ENCODE measurements at places on chromosomes 6 and 20. TPM values are rescaled to one million over a fixed set of nuclear protein-coding genes. Genes with fewer than 3 reads are reported as not detected.

DNA sequence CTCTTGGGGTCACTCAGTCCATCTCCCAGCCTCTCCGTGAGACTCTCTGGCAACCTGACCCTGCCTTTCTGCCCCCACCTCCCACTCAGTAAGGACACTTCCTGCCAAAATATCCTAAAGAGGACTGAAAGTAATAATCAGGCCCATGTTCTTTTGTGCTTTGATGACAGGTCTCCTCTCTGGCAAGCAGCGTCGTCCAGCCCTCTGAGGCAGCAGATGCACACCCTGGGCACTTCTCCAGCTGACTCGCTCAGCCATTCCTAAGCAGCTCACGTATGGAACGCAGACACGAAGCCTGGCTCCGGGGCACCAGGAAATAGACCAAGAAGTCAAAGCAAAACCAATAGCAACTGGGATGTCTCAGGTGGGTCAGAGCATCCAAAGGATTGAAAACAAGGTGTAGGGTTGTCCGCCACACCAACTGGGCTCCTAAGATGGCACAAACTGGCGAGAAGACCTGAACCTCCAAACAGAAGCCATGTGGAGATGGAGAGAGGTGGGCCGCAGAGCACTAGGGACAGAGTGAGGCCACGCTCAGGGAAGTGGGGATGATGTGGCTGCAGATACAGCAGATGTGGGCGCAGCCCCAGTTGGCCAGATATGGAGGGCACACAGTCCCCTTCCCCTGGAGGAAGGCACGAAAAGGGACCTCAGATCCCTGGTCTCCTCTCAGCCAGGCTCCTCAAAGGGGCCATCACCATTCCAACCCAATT is 99.3 kb downstream of the PRND start:
- peaks cover 30% of the 10 kb centered on the region for H3K4me1 ChIP-seq
- peak overlapping the region; percentile 85 for H3K4me3 ChIP-seq
- H3K27me3 ChIP-seq, result no peaks in the 10 kb centered on the region
- no peak for DNase-seq

DNA sequence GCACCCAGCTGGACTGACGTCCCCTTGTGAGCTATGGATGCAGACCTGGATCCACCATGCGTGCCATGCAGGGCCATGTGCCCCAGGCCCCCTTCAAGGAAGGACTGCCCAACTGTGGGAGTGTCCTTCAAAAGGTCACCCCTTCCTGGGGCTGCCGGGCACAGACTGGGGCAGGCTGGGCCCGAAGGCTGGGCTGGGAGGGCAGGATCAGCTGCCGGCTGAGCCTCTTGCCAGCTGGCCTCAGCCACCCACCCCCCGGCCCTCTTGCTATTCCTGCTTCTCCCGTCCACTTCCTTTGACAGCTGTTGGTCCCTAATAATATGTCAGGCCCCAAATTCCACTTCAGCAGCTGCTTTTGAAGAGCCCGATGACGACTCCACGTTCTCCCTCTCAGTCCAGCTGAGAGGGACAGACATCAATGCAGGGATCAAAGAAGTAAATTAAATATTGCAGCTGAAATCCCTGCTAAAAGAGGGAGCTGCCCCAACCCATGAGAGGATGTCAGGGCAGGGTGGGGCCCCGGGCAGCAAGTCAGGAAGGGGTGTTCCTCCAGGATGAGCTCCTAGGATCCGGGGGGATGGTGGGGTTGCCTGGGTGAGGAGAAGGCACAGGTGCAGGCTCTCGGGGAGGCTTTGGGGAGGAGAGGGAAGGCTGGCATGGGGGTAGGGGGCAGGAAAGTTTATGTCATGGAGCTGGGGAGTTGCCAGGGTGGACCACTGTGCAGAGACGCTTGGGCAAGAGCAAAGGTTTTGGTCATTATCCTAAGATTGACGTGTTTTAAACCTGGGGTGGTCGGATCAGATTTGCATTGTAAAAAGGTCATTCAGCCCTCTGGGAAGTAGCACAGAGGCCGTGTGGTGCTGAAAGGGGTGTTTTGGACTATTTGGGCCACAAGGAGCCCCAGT is 185.0 kb downstream of the ANKRD60 start:
- H3K4me1 ChIP-seq, result peaks cover 30% of the 10 kb centered on the region
- no peak overlapping the region for H3K4me3 ChIP-seq
- DNase-seq, result no peak
- peaks cover 20% of the 10 kb centered on the region for H3K27me3 ChIP-seq

GRCh38 chr20:31564284-31564683 is 40.8 kb upstream of the ID1 start:
- peaks cover 3% of the 10 kb centered on the region for H3K27me3 ChIP-seq
- no peak overlapping the region for H3K27ac ChIP-seq
- peaks cover 10% of the 10 kb centered on the region for H3K36me3 ChIP-seq
- no peak overlapping the region for H3K4me3 ChIP-seq

GRCh38 chr6:87171938-87172633 is 16.7 kb downstream of the ZNF292 start:
- H3K27me3 ChIP-seq, result no peaks in the 10 kb centered on the region
- peak overlapping the region; percentile 8 for H3K27ac ChIP-seq
- H3K4me1 ChIP-seq, result peaks cover 33% of the 10 kb centered on the region
- DNase-seq, result no peak
- H3K36me3 ChIP-seq, result peaks cover 10% of the 10 kb centered on the region

GPR63 gene
- total RNA-seq, result 6.0 TPM

- DNase-seq, result no peak
- no peaks in the 10 kb centered on the region for H3K27me3 ChIP-seq
- peaks cover 7% of the 10 kb centered on the region for H3K4me1 ChIP-seq
- H3K4me3 ChIP-seq, result no peak overlapping the region
- H3K36me3 ChIP-seq, result peaks cover 5% of the 10 kb centered on the region
- no peak overlapping the region for H3K27ac ChIP-seq
These were observed 65.8 kb downstream of the BTBD9 start for GRCh38 chr6:38573801-38574395.

GRCh38 chr20:34155836-34156235 is 43.8 kb upstream of the EIF2S2 start:
- H3K27me3 ChIP-seq, result peaks cover 19% of the 10 kb centered on the region
- H3K27ac ChIP-seq, result no peak overlapping the region
- no peaks in the 10 kb centered on the region for H3K36me3 ChIP-seq
- no peaks in the 10 kb centered on the region for H3K4me1 ChIP-seq
- DNase-seq, result no peak

DNA sequence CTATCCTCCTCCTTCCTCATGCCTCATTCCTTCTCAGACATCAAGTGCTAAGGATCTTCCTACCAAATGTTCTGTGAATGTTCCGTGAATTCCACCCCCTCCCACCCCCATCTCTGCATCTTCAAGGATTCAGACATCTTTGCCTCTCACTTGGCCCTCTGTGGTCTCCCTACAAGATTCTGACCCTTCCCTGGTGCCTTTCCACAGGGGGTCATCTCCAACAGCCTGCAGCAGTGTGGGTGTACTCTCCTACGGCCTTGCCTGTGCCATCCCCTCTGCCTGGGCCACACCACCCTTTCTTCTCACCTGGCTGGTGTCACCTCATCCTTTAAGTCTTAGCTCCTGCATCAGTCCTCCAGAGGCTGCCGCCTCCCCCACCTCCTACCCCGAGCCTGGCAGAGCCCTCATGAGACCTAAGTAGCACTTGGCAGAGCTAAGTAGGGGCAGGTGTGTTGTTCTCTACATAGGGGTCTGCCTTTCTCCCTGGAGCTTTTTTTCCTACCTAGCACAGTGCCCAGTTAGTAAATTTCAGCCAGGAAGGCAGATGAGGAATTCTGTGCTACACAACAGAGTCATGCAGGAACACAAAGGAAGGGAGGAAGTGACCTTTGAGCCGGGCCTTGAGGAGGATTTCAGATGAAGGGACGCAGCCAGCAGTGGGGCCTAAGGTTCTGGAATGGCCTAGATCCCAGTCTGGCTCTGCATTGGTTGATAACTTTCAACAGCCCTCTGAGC is 43.1 kb downstream of the TM9SF4 start:
- peak overlapping the region; percentile 32 for H3K27ac ChIP-seq
- H3K4me3 ChIP-seq, result no peak overlapping the region
- no peaks in the 10 kb centered on the region for H3K27me3 ChIP-seq
- H3K4me1 ChIP-seq, result no peaks in the 10 kb centered on the region
- peaks cover 10% of the 10 kb centered on the region for H3K36me3 ChIP-seq

GRCh38 chr6:3282476-3283236 is 23.9 kb downstream of the PSMG4 start:
- DNase-seq, result no peak
- peak overlapping the region; percentile 18 for H3K4me3 ChIP-seq
- peaks cover 7% of the 10 kb centered on the region for H3K36me3 ChIP-seq

OR2J3 gene
- not detected for total RNA-seq

GRCh38 chr6:169320013-169320412 is 66.4 kb upstream of the THBS2 start:
- no peak for DNase-seq
- H3K36me3 ChIP-seq, result no peaks in the 10 kb centered on the region
- H3K27me3 ChIP-seq, result no peaks in the 10 kb centered on the region
- H3K4me3 ChIP-seq, result no peak overlapping the region

- no peaks in the 10 kb centered on the region for H3K27me3 ChIP-seq
- H3K36me3 ChIP-seq, result no peaks in the 10 kb centered on the region
- H3K27ac ChIP-seq, result no peak overlapping the region
- no peak for DNase-seq
- no peak overlapping the region for H3K4me3 ChIP-seq
These were observed 355.4 kb downstream of the CDC5L start for GRCh38 chr6:44742828-44743372.

GRCh38 chr6:71258078-71258866 is 30.3 kb upstream of the OGFRL1 start:
- H3K36me3 ChIP-seq, result no peaks in the 10 kb centered on the region
- H3K4me3 ChIP-seq, result no peak overlapping the region
- peak overlapping the region; percentile 51 for H3K27ac ChIP-seq
- peaks cover 21% of the 10 kb centered on the region for H3K4me1 ChIP-seq
- H3K27me3 ChIP-seq, result no peaks in the 10 kb centered on the region

DNA sequence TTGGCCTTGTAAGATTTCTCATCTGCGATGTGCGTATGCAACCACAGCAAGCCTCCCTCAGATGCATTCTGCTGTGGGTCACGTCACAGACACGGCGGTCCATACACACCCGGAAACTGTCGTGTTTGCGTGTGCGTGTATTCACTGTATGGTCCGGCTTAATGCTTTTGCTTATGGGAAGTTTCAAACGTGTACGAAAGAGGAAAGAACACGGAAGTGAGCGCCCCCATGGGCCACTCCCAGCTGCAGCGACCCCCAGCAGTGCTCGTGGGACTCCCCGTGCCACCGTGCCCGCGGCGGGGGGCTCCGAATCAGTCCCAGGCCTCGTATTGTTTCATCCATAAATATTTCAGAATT is 10.2 kb downstream of the DLL1 start:
- peaks cover 2% of the 10 kb centered on the region for H3K36me3 ChIP-seq
- H3K27ac ChIP-seq, result no peak overlapping the region
- no peak overlapping the region for H3K4me3 ChIP-seq

SNAP25 gene
- total RNA-seq, result 9.2 TPM

- no peak overlapping the region for H3K27ac ChIP-seq
- peaks cover 2% of the 10 kb centered on the region for H3K36me3 ChIP-seq
- no peaks in the 10 kb centered on the region for H3K27me3 ChIP-seq
These were observed 12.2 kb downstream of the TNFAIP3 start for GRCh38 chr6:137879299-137879698.

GRCh38 chr20:16898433-16898832 is 150.3 kb downstream of the OTOR start:
- H3K4me3 ChIP-seq, result no peak overlapping the region
- H3K36me3 ChIP-seq, result no peaks in the 10 kb centered on the region
- no peaks in the 10 kb centered on the region for H3K27me3 ChIP-seq
- H3K27ac ChIP-seq, result no peak overlapping the region
- no peaks in the 10 kb centered on the region for H3K4me1 ChIP-seq

NKAIN4 gene
- total RNA-seq, result 44.0 TPM

DNA sequence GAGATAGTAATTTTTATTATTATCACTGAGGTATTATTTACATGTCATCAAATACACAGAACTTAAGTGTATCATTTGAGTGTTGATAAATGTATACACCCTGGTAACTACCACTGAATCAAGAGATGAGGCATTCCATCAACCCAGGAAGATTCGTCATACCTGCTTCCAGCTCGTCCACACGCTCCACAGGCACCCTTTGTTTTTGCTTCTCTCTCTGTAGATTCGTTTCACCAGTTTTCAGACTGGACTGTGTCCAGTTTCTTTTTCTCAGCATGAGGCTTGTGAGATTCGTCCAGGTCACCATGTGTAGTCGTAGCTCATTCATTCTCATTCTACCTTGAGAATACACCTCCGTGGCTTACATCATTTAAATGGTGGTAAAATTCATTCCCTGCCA is 64.5 kb downstream of the BFSP1 start:
- H3K4me1 ChIP-seq, result no peaks in the 10 kb centered on the region
- H3K4me3 ChIP-seq, result no peak overlapping the region
- no peaks in the 10 kb centered on the region for H3K36me3 ChIP-seq

DNA sequence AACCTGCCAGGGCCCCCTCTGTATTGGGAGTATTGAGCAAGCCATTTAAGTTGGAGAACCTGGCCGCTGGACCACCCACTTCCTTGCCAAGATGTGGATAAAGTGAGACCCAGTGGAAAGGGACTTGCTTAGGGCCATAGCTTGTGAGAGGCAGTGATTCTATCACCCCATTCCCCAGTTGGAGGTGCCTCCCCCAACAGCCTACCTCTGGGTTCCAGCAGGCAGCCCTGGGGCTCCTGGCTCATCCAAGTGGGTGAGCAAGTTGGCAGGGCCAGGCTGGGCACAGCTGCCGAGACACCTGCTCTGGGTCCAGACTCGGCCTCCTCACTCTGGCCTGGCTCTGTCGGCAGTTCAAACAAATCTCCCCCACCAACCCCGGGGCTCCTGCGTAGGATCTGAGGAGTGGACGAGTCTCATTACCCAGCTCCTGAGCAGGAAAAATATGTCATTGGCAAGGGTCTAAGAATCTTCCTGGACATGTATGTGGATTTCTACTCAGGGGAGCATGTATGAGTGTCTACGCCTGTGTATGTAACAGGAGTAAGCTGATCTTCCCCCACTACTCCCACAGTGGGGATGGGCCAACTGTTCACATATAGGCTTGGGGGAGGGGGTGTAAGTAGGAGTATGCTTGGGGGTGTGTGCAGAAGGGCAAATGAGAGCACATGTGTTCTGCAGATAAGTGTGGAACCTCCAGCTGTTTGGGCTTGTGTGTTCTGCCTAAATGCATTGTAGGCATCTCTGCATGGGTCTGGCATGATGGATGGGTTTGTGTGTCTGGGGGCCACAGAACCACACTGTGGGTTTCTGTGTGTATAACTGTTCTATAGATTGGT is 1.9 kb downstream of the ID1 start:
- no peak overlapping the region for H3K27ac ChIP-seq
- no peak for DNase-seq
- peaks cover 52% of the 10 kb centered on the region for H3K4me1 ChIP-seq
- H3K27me3 ChIP-seq, result peaks cover 67% of the 10 kb centered on the region
- H3K4me3 ChIP-seq, result peak overlapping the region; percentile 92

- H3K27me3 ChIP-seq, result peaks cover 2% of the 10 kb centered on the region
- no peak overlapping the region for H3K27ac ChIP-seq
- H3K36me3 ChIP-seq, result peaks cover 3% of the 10 kb centered on the region
- peaks cover 6% of the 10 kb centered on the region for H3K4me1 ChIP-seq
These were observed 12.4 kb downstream of the LY86 start for GRCh38 chr6:6600875-6601274.

CTCFL gene
- 0.14 TPM for total RNA-seq

Measured in neural crest cell (in vitro differentiated cells).